ENCODE measurements at places on chromosomes 5 and 9.
A peak's percentile ranks its signal among the peaks of the same experiment; 100 is the strongest.

- peak; percentile 55 for DNase-seq
Measured at GRCh38 chr5:6302075-6302474, 76.3 kb downstream of the MED10 start.

- peak; percentile 88 for DNase-seq
Measured at GRCh38 chr9:135098400-135099105, 11.1 kb downstream of the OLFM1 start.

DNA sequence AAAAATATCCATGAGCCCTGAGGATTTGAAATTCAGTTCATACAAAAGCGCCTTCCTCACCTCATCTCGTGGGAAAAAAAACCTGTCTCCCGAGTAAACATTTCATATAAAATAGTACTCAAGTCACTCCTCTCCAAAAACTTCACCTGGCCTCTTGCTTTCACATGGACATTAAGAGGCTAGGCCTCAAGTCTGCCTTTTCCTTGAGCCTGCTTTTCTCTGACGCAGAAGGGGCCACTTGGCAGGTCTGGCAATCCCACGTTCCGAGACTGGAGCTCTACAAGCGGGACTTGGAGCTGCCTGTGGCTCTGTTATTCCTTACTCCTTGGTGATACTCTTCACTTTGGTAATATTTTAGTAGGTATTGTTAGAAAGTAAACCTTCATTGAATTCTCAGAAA is 26.9 kb upstream of the CKS2 start:
- DNase-seq, result no peak

DNA sequence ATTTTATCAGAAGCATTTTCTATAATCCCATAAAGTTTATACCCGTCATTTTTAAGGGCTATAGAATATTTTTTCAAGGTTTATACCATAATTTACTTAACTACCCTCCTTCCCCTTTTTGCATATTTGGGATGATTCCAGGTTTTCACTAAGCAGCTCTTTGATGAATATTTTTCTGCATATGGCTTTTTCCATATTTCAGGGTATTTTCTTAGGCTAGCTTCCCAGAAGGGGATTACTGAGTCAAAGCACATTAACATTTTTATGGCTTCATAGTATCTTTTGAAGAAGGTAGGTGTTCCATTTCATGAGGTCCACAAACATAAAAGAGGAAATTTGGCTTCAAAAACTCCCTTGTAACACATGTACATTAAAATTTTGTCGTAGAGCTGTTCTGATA is 14.6 kb upstream of the COL15A1 start:
- DNase-seq, result no peak

GRCh38 chr5:72107901-72108201 is 576 bp downstream of the MAP1B start:
- peak; percentile 63 for DNase-seq

GRCh38 chr5:170430866-170431437 is 41.8 kb upstream of the KCNMB1 start:
- no peak for DNase-seq

- no peak for DNase-seq
Measured at GRCh38 chr5:163914910-163915309, 409.5 kb downstream of the MAT2B start.

- no peak for DNase-seq
Measured at GRCh38 chr5:33629999-33630398, 189.2 kb downstream of the TARS1 start.

- peak; percentile 67 for DNase-seq
Measured at GRCh38 chr5:91928754-91929521, 545.8 kb upstream of the ARRDC3 start.

DNA sequence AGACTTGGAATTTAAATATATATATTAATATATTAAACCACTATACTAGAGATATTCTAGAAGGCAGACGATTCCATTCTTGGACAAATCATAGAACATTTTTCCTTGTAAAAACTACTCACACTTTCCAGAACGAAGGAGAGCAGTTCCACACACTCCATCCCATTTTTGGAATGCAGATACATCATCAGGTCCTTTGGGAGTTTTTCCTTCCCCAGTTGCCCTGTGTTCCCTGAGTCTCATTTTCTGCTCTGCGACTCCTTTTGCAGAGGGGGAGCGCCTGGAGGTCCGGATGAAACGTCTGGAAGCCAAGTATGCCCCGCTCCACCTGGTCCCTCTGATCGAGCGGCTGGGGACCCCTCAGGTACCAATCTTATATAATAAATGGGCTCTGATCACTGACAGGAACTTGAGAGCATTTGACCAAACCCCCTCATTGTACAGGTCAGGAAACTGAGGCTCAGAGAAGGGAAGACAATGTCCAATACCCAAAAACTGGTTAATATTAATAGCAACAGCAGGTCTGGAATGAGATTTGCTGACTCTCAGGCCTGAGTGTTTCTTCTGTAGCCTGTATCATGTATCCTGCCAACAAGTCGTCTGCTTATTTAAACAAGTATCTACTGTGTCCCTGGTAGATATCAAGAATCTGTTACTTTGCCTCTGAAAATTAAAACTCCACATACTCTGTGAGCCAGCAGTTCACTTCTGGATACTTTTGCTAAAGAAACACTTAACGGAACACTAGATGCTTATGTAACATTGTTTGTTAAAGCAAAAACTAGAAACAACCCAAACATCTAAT is 76.8 kb upstream of the NIPAL4 start:
- DNase-seq, result no peak

GRCh38 chr9:26057050-26057449 is 378.8 kb upstream of the TUSC1 start:
- no peak for DNase-seq

- DNase-seq, result no peak
Measured at GRCh38 chr5:74286734-74287695, 353.5 kb downstream of the ENC1 start.

- DNase-seq, result no peak
Measured at GRCh38 chr5:15304066-15304731, 195.8 kb upstream of the FBXL7 start.

DNA sequence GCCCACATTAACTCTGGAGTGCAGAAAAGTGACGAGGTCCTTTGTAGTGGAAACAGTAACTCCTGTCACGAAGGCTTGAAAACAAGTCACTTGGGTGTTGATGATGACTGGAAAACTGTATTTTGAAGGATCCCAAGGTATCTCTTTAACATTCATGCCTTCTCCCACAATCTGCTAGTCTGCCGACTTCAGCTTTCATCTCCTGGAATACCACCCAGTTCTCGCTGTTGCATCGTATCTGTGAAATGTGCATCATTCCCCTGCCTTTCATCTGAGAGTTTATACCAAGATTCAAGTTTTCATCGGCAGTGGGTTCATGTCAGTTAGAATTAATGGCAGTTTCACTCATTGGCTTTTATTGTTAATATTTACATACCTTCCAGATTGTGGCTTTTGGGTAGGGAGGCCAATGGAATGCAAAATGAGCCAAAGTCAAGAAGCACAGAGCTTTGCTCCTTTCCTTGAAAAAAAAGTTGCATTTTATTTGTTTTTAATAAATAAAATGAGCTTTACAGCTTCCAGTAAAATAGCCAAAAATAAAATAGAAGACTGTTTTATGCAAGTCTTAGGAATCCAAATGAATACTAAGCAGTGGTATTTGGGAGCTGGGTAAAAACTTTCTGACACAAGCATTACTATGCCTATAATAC is 575.2 kb upstream of the WWC1 start:
- DNase-seq, result no peak

DNA sequence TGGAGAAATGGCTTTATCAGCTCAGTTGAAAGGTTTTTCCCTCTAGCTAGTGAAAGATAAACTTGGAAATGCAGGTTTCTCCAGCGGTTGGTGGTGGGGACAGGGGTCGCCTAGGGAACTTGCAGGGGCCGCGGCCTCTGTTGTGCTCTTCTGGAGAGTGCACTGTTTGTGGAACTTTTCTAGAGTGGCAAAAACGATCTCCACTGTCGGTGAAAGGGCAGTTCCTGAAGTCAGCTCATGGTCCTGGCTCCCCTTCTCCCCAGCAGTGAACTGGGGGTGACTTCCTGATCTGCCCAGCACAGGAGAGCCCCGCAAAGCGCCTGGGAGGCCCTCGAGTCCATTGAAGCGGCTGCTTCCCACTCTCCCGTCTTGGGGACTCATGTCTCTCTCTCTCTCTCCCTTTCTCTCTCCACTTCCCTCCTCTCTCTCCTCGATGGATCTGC is 3.2 kb downstream of the IRX1 start:
- DNase-seq, result no peak

- DNase-seq, result no peak
Measured at GRCh38 chr9:113403646-113404045, 2.6 kb upstream of the ALAD start.

Data from GM23338 (cell line).